ENCODE measurements at places on chromosomes 2 and 18. TPM values are rescaled to one million over a fixed set of nuclear protein-coding genes. Genes with fewer than 3 reads are reported as not detected.

The CRYGC gene
- not detected for total RNA-seq

DNA sequence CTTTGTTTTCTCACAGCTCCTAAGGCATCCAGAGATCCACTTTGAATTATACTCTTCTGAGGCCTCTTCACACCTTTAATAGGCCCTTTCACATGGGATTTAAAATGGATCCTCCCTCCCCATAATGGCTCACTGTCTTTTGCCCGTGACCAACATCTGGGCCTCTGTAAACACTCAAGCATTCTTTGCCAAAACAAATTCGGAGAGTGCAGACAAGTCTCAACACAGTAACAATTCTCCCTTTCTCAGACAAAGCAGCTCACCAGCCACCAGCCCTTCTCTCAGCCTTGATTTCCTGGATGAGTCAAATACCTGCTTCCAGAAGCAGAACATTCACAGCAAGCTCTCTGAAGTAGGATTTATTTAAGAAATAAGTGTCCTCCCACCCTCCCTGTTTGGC, 14.0 kb upstream of the IMP4 start:
- H3K4me3 ChIP-seq: no peak overlapping the region
- no peaks in the 10 kb centered on the region for H3K36me3 ChIP-seq
- H3K27me3 ChIP-seq: peaks cover 5% of the 10 kb centered on the region

GRCh38 chr2:147101941-147102790, 742.7 kb upstream of the ACVR2A start:
- no peak overlapping the region for H3K27ac ChIP-seq
- no peaks in the 10 kb centered on the region for H3K36me3 ChIP-seq
- no peak for DNase-seq
- H3K4me1 ChIP-seq: no peaks in the 10 kb centered on the region

DNA sequence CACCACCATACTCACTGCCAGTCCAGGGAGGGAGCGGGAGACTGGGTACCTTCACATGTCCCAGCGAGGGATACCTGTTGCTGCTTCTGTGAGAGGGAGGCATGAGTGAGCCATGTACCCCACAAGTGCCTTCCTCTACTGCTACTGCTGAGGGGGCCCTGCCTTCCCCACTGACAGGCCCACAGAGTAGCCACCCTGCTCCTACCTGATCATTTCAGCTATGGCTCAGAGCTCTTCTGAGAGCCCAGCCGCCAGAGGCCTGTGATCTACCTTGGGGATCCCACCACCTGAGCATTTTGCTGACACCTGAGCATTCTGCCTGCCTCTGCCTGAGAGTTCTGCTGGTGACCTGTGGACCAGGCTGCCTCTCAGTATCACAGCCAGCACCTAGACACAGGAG, 137.6 kb downstream of the FSIP2 start:
- H3K36me3 ChIP-seq: no peaks in the 10 kb centered on the region
- DNase-seq: no peak
- no peaks in the 10 kb centered on the region for H3K27me3 ChIP-seq
- H3K27ac ChIP-seq: no peak overlapping the region
- H3K4me3 ChIP-seq: no peak overlapping the region
- no peaks in the 10 kb centered on the region for H3K4me1 ChIP-seq

Data from B cell (primary cell).